Right cardiac atrium (tissue), 5 donors: ENCODE measurements at places on chromosomes 2 and 18.

DNA sequence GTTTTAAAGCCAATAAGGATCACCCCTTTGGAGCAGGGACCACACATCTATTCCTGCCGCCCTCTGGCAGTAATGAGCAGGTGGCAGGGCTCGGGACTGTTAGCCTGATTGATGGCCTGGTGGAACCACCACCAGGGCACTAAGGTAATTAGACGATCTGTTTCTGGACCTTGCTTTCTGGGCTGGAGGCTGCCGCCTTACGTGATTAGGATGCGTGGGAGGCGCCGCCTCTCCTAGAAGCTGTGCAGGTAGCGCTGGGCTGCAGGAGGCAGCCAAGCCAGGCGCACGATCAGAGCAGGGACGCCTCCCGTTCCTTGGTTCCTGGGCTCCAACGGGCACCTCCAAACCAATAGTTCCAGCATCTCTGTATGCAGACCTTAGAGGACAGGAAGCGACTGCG lies 242.6 kb upstream of the RAB12 start:
- DNase-seq, result no peak

- DNase-seq, result no peak
Observed at GRCh38 chr2:106638043-106638442, 150.9 kb downstream of the CD8B2 start.

DNA sequence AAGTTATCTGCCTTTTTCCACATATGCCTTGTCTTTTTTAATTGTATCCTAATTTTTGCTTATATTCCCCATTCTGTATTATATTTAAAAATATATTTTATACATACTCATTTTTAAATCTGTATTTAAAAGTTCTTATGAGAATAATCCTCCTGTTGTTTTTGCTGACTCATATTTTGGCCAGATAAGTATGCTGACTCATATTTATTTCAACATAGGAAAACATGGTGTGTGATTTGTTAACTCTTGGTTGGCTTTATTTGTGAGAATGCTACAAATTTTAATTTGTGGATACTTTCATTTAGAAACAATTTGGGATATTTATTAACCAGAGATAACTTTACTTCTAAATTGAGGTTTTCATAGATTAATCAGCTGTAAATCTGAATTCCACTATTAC lies 587.7 kb downstream of the CPS1 start:
- DNase-seq, result no peak

- no peak for DNase-seq
Observed at GRCh38 chr2:214545898-214546542, 135.2 kb downstream of the VWC2L start.

DNA sequence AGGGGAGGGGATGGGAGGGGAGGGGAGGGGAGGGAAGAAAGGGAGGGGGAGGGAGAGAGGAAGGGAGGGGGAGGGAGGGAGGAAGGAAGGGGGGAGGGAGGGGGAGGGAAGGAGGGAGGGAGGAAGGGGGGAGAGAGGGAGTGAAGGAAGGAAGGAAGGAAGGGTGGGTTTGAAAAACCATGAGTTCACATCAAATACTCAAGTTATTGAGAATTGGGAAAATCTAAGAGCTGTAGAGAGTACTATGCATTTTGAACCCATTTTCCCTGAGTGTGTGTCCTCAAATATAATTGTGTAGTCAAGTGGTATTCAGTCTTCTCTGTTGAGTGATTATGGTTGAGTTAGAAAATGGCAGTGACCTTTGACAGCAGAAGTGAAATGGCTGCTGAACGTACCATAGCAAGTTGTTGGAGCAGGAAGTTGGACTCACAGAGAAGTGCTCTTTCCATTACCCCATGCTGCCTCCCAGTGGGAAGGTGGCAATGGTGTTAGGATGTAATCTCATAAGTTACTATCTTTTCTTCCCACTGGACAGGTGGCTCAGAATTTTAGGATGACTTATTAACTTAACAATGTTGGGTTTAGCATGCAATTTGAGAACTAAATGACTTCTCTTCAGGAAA lies 214.6 kb downstream of the SETBP1 start:
- DNase-seq, result no peak

DNA sequence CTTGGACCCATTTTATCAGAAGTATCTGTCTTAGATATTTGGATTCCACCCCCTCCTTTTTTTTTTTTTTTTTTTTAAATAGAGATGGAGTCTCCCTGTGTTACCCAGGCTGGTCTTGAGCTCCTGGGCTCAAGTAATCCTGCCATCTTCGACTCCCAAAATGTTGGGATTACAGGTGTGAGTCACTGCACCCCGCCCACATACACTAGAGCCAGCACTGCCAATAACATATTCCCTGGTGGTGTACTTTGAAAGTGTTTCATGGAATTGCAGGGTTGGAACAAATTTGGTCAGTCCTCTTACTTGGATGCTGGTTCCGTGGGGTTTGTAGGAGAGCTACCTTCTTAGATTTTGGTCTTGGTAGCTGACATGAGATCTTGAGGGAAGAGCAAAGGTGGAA lies 15.0 kb downstream of the PDCL3 start:
- DNase-seq, result no peak

GRCh38 chr2:122610948-122611609 lies 855.6 kb downstream of the TSN start:
- no peak for DNase-seq

DNA sequence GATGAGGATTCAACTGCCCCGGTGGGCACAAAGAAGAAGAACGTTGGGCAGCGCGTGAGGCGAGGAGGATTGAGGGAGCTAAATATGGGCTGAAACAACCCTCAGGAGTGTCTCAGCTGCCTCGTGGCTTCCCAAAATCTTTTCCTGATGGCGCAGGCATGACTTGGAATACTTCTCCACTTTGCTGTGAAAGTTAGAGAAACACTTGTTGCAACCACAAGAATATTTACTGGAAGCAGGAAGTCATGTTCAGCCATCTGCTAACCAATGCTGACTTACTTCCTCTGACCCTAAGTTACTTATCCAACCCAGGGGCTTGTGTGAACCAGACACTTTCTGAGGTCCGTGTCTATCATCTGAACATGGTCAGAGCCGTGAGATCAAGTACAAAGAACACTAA lies 148.8 kb downstream of the ARL4C start:
- no peak for DNase-seq

DNA sequence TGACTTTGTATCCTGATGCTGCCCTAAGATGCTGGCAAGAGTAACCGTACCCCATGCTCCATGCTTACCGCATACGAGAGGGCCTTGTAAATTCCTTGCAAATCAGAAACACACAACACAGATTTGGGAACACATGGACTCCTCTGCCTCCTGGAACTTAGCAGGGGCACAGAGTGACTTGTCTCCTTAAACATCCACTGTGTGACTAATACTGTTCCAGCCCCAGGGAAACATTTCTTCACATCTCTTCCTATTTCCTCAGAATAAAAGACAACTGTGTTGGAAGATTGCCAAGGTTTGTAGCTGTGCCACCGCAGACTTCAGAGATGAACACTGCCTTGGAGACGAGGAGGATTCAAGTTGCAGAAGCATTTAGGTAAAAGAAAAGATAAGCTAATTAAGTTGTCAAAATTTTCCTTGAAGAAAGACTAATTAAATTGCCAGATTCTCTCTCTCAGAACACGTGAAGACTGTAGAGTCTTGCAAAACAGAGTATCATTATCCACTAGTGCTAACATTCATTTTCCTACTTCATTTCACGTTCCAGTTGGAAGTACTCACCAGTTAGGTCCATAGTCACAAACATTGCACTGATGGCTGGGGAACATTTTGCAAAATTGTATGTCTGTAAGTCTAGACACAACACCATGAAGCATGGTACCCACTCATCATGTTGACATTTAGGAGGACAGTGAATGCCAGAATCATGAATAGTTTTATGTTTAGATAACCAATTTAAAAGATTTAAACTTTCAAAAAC lies 188.8 kb downstream of the TSN start:
- peak; percentile 23 for DNase-seq

GRCh38 chr2:241619597-241620418 lies 17.1 kb downstream of the THAP4 start:
- DNase-seq, result no peak

- no peak for DNase-seq
Observed at GRCh38 chr2:88669482-88670214, 21.8 kb upstream of the RPIA start.

DNA sequence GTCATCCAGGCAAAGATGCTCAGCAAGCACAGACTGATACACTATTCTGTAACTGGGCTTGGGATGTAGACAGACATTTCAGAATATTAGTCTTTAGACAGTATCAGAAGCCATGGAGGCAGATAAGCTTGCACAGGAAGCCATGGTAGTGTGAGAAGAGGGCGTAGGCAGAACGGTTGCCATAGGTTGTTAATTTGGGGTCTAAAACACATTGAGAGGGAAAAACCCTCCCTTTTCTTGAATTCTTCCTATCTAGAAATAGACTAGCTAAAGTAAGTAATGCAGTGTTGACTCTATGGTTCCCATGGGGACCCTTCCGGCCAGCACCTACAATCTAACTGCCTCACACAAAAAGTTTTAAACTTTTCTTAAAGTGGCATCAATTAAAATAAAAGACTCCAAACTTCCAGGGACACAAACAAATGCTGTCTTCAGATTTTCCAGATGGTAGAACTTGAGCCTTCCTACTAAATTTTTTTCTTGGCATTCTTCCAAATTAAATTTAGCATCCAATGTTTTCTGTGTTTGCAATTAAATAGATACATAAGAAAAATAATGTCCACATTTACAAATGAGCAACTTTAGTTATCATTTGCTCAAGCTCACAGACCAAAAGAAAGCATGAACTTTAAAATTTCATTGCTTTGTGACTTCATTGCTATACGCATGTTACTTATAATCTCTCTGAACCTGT lies 1.9 kb downstream of the PRKRA start:
- DNase-seq, result no peak

GRCh38 chr2:209499069-209499468 lies 75.2 kb downstream of the MAP2 start:
- DNase-seq, result no peak

DNA sequence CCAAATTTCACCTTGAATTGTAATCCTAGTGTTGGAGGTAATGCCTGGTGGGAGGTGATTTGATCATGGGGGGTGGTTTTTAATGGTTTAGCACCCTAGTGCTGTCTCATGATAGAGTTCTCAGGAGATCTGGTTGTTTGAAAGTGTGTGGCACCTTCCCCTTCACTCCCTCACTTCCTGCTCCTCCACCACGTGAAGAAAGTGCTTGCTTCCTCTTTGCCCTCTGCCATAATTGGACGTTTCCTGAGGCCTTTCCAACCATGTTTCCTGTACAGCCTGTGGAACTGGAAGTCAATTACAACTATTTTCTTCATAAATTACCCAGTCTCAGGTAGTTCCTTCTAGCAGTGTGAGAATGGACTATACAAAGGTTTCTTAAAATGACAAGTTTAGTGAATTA lies 251.8 kb upstream of the NETO1 start:
- DNase-seq, result no peak

- no peak for DNase-seq
Observed at GRCh38 chr18:74063557-74063956, 84.1 kb downstream of the FBXO15 start.
